Retina (tissue), 1 donor: ENCODE measurements at places on chromosomes 2 and 18.
A peak's percentile ranks its signal among the peaks of the same experiment; 100 is the strongest.

DNA sequence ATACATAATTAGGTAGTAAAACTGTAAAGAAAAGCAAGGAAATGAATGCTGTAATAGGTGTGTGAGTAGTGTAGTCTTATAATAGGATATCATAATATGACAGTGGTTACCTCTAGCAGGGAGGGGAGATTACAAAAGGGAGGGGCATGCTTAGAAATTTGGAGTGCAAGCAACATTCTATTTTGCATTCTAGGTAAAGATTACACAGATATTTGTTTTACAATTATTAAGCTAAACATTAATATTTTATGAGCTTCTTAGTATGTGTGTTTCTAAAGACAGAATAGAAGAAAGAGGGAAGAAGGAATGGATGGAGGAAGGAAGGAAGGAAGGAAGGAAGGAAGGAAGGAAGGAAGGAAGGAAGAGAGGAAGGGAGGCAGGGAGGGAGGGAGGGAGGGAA is 177.9 kb downstream of the PAX3 start:
- no peak for DNase-seq

DNA sequence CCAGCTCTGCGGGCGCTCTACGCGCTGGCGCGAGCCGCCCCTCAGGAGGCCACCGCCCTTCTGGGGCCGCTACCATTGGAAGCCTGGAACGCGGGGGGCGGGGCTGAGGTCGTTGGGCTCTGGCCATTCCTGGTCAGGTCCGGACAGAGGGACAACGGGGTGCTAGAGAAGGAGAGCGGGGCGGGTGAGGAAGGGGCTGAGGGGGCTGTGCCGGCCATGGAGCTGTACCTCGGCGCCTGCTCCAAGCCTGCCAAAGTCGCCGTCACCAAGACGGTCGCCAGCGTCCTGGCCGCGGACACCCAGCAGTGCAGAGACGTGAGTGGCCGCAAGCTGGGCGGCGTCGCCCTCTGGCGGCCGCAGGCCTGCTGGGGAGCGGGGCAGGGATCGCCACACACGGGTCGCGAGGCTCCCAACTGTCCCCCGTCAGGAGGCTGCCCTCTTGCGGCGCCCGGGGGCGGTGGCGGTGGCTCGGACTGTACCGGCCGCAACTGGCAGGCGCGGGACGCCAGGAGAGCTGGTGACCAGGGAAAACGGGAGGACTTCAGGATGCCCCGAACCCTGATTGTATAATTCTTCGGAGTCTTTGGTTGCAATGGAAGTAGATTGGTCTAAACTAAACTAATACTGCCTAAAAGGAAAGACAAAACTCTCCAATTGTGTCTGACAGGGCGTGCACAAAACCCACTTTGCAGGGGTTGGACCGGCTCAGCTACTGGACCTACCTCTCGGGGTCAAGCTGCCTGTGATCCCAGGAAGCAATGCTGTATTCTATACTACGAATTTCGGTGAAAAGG is at the start of gene FSIP2:
TSS of gene FSIP2 (plus strand) at position 126 of the 794 bp plus-strand sequence. CDS start at position 217, 91 bp downstream.
- DNase-seq = peak; percentile 69

GRCh38 chr2:49754381-49754780 is 600.1 kb upstream of the FSHR start:
- DNase-seq = no peak

- DNase-seq = no peak
These were observed 263.8 kb downstream of the MEIS1 start for GRCh38 chr2:66698576-66699239.

- DNase-seq = no peak
These were observed 60.0 kb downstream of the IL1R2 start for GRCh38 chr2:102051692-102052277.

- no peak for DNase-seq
These were observed 41.4 kb downstream of the FOSL2 start for GRCh38 chr2:28433935-28434599.

DNA sequence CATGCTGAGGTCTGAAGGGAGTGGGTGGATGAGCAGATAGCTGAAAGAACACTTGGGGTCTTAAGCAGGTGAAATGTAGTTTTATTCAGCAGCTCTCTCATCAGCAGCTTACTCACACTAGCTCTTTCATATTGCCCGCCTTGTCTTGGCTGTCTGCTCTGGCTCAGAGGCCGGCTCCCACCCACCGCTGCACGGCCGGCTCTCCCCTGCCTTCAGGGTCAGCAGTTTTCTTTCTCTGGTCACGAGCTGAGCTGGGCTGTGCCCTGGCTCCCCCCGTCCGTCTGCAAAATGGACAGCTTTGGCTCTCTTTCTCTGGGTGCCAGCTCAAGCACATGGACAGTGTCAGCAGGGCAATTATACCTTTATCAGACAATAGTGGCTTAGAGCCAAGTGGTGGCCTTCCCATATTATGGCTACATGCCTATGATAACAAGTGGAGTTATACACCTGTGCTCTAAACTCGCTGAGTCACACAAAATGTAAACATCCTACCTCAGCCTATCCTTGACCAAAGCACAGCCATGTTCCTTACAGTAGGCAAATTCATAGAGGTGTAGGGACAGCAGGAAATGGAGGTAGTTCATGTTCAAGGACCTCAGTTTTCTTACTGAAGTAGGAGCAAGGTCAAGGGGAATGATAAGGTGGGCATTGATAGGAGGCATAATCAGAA is 224.8 kb downstream of the SOCS6 start:
- DNase-seq = no peak

DNA sequence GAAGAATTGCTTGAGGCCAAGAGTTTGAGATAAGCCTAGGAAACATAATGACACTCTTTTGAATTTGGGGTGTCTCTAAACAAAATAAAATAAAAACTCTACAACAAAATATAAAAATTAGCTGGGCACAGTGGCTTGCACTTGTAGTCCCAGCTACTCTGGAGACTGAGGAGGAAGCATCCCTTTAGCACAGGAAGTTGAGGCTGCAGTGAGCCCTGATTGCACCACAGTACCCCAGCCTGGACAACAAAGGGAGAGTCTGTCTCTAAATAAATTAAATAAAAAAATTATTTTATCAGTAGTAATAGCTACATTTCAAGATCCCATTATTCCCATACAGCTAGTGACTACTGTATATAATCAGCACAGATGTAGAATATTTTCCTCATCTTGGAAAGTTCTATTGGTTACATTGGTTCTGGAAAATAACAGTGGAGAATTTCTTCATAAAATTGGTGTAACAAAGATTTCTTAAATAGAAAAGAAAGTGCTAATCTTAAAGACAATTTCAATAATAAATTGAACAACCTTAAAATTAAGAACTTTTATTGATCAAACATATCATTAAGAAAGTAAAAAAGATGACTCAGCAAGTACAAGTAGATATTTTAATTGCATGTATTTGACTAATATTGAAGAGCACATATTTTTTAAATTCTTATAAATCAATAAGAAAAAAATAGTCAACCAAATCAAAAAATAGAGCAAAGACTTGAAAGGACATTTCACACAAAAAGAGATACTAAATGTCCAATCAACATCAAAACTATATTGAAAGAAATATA is 90.4 kb upstream of the KYNU start:
- DNase-seq = no peak

DNA sequence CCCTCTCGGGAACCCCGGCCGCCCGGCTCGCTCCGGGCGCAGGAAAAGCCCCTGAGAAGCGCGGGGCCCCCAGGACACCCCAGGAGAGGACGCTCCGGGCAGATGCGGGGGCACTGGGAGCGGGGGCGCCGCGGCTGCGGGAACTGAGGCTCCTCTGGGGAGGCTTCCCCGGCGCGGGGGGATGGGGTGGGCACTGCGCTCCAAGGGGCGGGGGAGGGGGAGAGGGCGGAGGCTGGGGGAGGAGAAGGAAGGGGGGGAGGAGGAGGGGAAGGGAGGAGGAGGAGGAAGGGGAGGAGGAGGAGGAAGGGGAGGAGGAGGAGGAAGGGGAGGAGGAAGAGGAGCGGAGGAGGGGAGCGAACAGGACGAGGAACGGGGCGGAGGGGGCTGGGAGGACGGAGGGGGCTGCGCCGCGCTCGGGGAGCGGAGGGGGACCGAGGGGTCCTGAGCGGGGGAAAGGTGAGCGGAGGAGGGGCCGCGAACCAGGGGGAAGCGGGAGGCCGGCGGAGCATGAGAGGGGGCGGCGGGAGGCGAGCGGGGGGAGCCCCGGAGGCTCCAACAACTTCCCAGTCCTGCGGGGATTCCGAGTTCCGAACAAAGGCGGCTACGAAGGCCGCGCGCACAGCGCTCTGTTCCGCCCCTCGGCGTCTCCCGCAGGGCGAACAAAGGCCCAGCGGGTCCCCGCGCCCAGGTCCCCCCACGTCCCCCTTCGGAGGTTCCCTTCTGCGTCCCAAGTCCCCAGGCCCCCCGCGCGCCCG is 742 bp downstream of the PXDN start:
- DNase-seq = peak; percentile 54

DNA sequence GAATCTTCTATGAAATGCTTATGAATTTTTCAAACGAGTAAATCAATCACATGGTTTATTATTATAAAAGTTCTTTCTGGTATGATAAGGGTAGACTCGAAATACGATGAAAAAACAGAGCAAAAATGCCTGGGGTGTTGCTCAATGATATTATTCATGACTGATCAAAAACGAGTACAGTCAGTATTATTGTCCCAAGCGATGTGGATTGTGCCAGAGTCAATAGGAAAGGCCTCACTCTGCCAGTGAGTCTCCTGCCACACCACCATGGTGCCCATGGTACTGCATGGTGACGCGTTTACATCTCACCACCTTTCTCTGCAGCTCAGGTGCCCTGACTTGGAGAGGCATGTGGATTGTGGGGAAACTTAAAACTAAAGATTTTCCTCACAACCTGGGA is 58.5 kb downstream of the KCTD1 start:
- no peak for DNase-seq

GRCh38 chr2:70947556-70948184 is 12.0 kb downstream of the ATP6V1B1 start:
- DNase-seq = no peak

DNA sequence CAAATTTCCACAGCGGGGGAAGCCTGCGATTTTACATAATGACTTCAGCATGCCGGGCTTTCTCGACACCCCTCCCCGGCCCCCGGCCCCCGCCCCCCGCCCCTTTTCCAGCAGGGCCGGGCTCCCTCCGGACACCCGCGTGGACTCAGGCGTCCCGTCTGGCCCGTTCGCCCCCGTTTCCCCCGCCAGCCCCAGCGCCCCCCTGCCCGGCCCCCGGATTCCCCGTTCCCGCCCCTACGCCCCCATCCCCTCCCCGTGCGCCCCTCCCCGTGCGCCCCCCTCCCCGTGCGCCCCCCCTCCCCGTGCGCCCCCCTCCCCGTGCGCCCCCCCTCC is 456 bp upstream of the NFATC1 start:
- DNase-seq = no peak

DNA sequence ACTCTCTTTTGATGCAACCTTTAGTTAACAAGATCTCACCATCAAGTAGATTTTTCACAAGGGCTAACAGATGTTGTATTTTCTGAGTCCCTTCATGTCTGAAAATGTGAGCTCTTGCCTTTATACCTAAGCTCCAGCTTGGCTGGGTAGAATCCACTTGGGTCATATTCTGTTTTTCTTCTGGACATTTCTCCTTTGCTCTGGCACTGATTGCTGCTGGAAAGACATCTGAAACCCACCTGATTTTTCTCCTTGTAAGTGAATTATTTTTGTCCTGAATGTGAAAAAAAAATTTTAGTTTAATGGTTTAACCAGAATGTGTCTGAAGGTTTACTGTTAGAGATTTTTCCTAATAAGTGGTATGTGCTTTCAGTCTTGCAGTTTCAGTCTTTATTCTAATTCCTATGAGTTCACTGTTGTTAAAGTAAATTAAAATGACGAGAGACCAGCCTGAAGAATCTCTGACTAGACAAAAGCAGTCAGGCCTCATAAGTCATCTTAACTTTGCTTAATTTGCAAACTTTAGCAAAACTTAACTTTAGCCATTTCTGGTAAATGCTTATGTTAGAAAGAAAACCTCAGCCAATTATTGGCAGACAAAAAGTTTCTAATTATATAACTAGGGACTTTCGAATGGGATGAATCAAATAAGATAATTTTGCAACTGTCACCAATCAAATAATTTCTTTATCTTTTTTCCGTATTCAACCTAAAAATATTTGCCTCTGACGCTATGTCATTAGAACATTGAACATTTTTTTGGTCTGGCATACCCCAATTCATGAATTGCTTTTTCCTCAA is 70.8 kb downstream of the ACAA2 start:
- no peak for DNase-seq

DNA sequence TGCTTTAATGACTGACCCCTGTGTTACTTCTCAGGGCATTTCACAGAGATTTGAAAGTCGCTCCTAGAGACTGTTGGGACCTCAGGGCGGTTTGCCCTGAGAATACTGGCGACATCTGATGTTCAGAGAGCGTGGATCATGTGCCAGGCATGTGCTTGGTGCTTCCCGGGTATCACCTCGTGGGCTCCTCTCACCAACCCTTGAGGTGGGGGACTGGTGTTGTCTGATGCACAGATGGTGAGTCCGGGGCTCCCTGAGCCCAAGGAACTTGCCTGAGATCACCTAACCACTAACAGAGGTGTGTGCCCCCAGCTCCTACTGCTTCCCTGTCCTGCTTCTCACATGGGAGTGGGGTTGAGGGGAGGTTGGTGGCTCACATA is 16.2 kb downstream of the ATOH8 start:
- no peak for DNase-seq

- no peak for DNase-seq
These were observed 13.6 kb upstream of the CXCR4 start for GRCh38 chr2:136131484-136131960.

GRCh38 chr2:46569061-46569560 is 89.7 kb downstream of the TMEM247 start:
- no peak for DNase-seq

- DNase-seq = peak; percentile 65
These were observed 65.7 kb upstream of the BCL2L11 start for GRCh38 chr2:111054791-111055691.

DNA sequence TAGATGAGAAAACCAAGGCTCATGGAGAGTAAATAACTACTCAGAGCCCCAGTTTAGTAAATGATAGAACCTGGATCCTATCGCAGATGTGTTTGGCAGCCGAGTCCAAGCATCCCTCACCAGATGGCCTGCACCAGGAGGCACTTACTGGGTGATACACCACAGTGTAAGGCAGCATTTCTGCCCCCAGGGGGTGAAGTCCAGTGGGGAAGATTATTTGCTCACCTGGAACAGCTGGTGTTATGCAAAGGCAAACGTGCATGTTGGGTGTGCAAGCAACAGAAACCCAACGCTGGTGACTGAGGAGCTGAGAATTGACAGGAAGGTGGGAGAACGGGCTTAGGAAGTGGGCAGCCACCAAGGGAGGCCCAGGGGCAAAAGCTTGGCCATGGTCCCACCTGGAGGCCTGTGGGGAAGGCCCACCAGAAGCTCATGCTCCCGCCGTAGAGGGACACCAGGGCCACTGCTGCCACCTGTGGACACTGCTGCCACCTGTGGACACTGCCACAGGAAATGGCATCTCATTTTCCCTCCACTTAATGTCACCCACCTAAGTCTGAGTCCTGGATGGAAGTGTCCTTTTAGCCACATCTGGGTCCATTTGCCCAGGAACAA is 100.6 kb downstream of the TFCP2L1 start:
- no peak for DNase-seq

GRCh38 chr2:231376857-231377256 is 18.7 kb upstream of the B3GNT7 start:
- no peak for DNase-seq
